Neural crest cell (in vitro differentiated cells): ENCODE measurements at places on chromosomes 13 and 19.

DNA sequence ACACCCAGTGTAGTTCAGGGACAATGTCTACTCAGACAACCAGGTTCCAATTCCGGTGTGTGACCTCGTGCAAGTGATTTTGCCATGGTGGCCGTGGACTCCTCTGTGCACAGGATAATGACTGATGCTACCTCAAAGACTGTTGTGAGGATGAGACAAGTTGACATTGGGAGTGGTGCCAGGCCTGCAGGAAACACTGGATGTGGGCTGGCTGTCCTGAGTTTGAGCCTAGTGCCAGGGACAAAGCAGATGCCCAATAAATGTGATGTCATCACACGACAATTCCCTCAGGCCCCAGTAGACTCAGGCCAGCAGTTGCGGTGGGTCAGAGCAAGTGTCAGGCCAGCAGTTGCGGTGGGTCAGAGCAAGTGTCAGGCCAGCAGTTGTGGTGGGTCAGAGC lies 6.2 kb upstream of the SCN1B start:
- peaks cover 9% of the 10 kb centered on the region for H3K27me3 ChIP-seq
- H3K36me3 ChIP-seq, result peaks cover 18% of the 10 kb centered on the region
- no peaks in the 10 kb centered on the region for H3K4me1 ChIP-seq
- peak overlapping the region; percentile 14 for H3K27ac ChIP-seq

DNA sequence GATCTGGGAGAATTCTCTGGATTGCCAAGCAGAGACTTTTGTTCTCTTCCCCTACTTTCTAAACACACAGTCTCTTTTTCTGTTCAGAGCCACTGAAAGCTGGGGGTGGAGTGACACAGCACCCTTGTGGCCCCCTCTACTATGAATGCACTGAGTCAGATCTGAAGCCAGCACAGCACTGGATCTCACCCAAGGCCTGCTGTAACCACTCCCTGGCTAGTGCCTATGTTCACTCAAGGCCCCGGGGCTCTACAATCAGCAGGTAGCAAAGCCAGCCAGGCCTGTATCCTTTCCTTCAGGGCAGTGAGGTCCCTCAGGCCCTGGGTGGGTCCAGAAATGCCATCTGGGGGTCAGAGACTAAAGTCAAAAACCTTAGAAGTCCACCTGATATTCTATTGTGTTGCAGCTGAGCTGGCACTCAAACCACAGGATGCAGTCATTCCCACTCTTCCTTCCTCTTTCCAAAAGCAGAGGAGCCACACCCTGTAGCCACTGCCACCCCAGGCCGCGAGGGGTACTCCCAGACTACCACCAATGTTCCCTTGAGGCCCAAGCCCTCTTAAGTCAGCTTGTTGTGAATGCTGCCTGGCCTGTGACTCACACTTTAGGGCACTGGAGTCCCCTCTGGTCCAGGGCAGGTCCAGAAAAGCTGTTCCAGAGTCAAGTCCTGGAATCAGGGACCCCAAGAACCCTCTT lies 110.1 kb upstream of the RXFP2 start:
- no peaks in the 10 kb centered on the region for H3K27me3 ChIP-seq
- no peaks in the 10 kb centered on the region for H3K4me1 ChIP-seq
- H3K4me3 ChIP-seq, result no peak overlapping the region
- DNase-seq, result no peak
- H3K27ac ChIP-seq, result no peak overlapping the region

DNA sequence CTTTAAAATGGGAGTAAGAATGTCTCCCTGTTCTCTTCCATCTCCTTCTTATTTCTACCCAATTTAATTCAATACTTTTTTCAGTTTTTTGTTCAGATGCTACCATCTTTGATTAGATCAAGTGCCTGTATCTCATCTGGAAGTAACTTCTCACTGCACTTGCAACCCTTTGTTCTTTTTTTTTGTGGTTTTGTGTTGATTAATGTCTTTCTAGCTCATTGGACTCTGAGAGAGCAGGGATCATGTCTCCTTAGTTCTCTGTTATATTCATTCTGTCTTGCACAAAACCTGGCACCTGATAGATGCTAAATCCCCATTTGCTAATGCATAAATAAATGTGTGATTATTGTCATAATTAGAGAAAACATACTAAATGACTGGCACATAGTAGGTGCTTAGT lies 834 bp upstream of the ITGBL1 start:
- H3K36me3 ChIP-seq, result no peaks in the 10 kb centered on the region
- no peak overlapping the region for H3K4me3 ChIP-seq
- H3K4me1 ChIP-seq, result no peaks in the 10 kb centered on the region
- no peaks in the 10 kb centered on the region for H3K27me3 ChIP-seq
- DNase-seq, result no peak

- no peak overlapping the region for H3K27ac ChIP-seq
These were observed 16.9 kb upstream of the SPIB start for GRCh38 chr19:50401605-50402450.

DNA sequence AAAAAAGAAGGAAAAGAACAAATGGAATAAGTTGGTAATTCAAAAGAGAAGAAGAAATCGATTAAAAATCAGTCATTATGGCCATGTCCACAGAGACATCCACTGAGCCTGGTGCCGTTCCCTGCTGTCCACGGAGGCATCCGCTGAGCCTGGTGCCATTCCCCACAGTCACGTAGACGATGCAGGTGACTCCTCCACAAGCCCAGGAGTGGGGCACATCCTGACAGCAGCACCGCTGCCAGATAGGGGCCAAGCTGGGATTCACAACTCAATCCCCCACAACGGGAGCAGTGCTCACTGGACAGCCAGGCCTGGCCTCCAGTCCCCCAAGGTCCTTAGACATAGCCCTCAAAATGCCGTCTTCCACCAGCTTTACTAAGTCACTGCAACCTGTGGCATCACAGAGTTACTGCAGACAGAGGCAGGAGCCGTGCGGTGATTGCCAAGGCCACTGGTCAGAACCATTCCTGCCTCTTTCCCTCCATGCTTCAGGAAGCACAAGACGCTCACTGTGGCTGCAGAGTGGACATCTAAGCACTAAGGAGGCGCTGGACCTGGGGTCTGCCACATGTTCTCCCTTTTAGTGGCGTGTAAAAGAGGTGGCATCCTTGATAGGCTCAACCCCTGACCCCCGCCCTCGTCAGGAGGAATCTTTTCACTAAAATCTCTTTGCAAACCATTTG lies 131.5 kb upstream of the SPACA7 start:
- H3K27me3 ChIP-seq, result no peaks in the 10 kb centered on the region
- H3K36me3 ChIP-seq, result no peaks in the 10 kb centered on the region
- DNase-seq, result no peak
- no peak overlapping the region for H3K27ac ChIP-seq

DNA sequence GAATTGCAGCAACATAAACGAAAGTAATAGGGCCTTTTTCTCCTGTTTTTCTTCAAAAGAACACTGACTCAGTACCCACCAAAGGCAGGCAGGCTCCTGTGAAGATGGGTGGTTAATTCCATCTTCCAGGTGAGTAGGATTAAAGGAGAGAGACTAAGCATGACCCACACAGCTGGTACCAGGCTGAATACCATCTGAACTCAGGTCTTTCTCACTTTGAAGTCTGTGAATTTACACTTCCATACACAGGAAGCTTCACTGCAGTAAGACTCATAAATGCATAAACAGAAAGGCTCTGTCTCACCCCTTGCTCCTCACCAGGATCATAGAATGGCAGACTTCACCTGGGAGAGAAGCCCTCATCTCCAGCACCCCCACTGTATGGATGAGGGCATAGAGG lies 194.6 kb downstream of the KLF12 start:
- H3K36me3 ChIP-seq, result peaks cover 16% of the 10 kb centered on the region
- peaks cover 35% of the 10 kb centered on the region for H3K4me1 ChIP-seq
- no peak overlapping the region for H3K27ac ChIP-seq
- H3K4me3 ChIP-seq, result no peak overlapping the region

DNA sequence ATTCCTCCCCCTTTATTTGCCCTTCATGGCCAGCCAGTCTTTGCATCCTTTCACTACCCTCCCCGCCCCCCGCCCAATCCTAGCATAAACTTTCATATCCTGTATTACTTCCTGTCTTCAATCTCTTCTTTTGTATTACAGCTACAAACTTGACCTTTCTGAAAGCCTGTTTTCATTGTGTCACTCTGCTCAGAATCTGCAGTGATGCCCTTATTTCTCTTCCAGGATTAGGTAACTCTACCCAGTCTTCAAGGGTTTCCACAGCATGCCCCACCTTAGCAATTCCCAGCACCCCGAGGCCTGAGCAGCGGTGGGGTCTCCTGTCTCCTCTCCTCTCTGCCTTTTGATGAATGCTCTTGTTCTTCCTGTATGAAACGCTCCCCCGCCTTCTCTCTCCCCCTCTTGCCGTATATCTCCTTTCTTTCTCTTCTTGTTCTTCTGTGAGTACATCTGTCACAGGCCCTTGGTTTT lies 145.6 kb downstream of the SHISA2 start:
- no peak overlapping the region for H3K27ac ChIP-seq
- no peak for DNase-seq
- no peak overlapping the region for H3K4me3 ChIP-seq
- H3K27me3 ChIP-seq, result peaks cover 39% of the 10 kb centered on the region

- H3K27ac ChIP-seq, result no peak overlapping the region
- peaks cover 19% of the 10 kb centered on the region for H3K27me3 ChIP-seq
- H3K4me3 ChIP-seq, result no peak overlapping the region
- no peaks in the 10 kb centered on the region for H3K36me3 ChIP-seq
These were observed 283.9 kb downstream of the UQCRFS1 start for GRCh38 chr19:28929006-28929405.

GRCh38 chr19:35618857-35619256 lies 6.3 kb downstream of the HAUS5 start:
- DNase-seq, result no peak
- peaks cover under 1% of the 10 kb centered on the region for H3K4me1 ChIP-seq
- H3K27me3 ChIP-seq, result no peaks in the 10 kb centered on the region
- no peak overlapping the region for H3K27ac ChIP-seq

GRCh38 chr19:38653028-38653571 lies 5.7 kb downstream of the ACTN4 start:
- peaks cover 4% of the 10 kb centered on the region for H3K36me3 ChIP-seq
- H3K4me1 ChIP-seq, result peaks cover 90% of the 10 kb centered on the region
- peak overlapping the region; percentile 62 for H3K4me3 ChIP-seq
- no peak overlapping the region for H3K27ac ChIP-seq
- no peaks in the 10 kb centered on the region for H3K27me3 ChIP-seq

GRCh38 chr13:70896136-70896535 lies 787.9 kb upstream of the KLHL1 start:
- peaks cover 2% of the 10 kb centered on the region for H3K36me3 ChIP-seq
- no peak for DNase-seq
- H3K4me3 ChIP-seq, result no peak overlapping the region

GRCh38 chr19:36604656-36605100 lies 435 bp upstream of the ZNF382 start:
- peak; percentile 28 for DNase-seq
- H3K36me3 ChIP-seq, result peaks cover 20% of the 10 kb centered on the region
- H3K4me1 ChIP-seq, result peaks cover 26% of the 10 kb centered on the region
- H3K4me3 ChIP-seq, result peak overlapping the region; percentile 90

DNA sequence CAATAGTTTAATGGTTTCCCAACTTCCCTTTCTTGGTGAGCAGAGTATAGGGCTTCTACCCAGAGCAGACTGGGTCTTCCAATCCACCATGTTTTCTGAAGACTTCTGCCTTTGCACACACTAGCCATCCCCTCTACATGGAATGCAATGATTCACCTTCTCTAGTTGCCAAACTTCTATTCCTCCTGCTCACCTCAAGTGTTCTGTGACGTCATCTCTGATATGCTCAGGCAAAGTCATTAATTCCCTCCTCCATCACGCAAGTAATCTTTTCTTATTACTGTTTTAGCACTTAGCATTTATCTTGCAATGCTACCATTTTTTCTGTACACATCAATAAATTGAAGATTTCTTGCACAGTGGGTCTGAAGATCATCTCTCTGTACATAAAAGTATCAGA lies 174.2 kb downstream of the RBM26 start:
- no peaks in the 10 kb centered on the region for H3K4me1 ChIP-seq
- H3K36me3 ChIP-seq, result no peaks in the 10 kb centered on the region
- no peak for DNase-seq
- no peak overlapping the region for H3K27ac ChIP-seq
- no peak overlapping the region for H3K4me3 ChIP-seq
- no peaks in the 10 kb centered on the region for H3K27me3 ChIP-seq

DNA sequence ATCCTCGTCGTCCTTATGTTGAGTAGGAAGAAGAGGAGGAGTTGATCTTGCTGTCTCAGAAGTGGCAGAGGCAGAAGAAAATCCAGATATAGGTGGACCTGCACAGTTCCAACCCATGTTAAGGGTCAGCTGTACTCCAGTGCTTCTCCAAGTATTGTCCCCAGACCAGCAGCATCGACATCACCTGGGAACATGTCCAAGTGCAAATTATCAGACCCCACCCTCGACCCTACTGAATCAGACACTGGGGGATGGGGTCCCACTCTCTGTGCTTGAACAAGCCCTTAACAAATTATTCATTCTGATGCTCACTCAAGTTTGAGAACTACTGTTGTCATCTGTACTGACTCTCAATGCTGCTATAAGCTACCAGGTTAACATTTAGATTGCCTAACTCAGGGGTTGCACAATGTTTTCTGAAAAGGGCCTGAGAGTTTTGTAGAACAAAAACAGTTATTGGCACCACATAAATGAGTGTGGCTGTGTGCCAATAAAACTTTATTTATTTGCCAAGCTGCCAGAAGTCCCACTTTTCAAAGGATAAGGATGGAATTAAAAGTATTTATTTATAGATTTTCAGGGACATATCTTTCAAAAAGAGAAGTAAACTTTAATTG lies 226.7 kb upstream of the IPO5 start:
- no peaks in the 10 kb centered on the region for H3K27me3 ChIP-seq
- no peak for DNase-seq
- H3K4me1 ChIP-seq, result no peaks in the 10 kb centered on the region
- H3K4me3 ChIP-seq, result no peak overlapping the region

DNA sequence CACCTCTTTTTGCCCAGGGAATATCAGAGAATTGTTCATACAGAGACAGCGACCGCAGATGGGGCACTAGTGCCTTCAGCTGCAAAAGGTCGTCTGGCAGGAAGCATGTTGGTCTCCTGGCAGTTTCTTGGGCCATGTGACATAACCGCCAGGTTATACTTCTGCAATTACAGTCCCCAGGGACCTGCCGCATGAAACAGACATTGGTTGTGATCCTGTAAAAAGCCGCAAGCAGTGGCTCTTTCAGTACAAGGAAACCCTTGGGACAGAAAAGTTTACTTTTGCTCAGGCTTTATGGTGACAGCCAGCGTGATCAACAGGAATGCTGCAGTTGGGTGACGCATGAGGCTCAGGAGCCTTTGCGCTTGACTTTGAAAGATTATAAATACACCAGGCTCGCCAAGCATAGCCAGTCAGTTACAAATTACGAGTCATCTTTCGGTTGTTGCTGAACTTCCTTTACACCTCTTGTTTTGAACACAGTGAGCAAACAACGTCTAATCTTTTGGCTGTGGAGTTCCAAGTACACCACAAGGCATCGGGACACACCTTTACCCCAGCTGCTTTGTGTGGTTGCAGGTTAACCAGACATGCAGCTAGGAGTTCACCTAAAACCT lies 50.5 kb upstream of the UBE2L5 start:
- no peak overlapping the region for H3K27ac ChIP-seq
- peaks cover 9% of the 10 kb centered on the region for H3K4me1 ChIP-seq
- H3K27me3 ChIP-seq, result no peaks in the 10 kb centered on the region
- no peak for DNase-seq
- no peaks in the 10 kb centered on the region for H3K36me3 ChIP-seq
- H3K4me3 ChIP-seq, result no peak overlapping the region

- no peak overlapping the region for H3K4me3 ChIP-seq
- H3K27me3 ChIP-seq, result no peaks in the 10 kb centered on the region
- peaks cover 8% of the 10 kb centered on the region for H3K4me1 ChIP-seq
- DNase-seq, result no peak
- H3K36me3 ChIP-seq, result no peaks in the 10 kb centered on the region
These were observed 792.4 kb upstream of the SLITRK5 start for GRCh38 chr13:86878781-86879180.

- no peaks in the 10 kb centered on the region for H3K4me1 ChIP-seq
- H3K4me3 ChIP-seq, result no peak overlapping the region
- peak; percentile 35 for DNase-seq
- H3K36me3 ChIP-seq, result no peaks in the 10 kb centered on the region
These were observed 172.5 kb upstream of the SLITRK5 start for GRCh38 chr13:87498681-87499080.
